Suppressor macrophage treated with lipopolysaccharide for 4 hours (primary cell): ENCODE measurements at places on chromosomes 5 and 9.

DNA sequence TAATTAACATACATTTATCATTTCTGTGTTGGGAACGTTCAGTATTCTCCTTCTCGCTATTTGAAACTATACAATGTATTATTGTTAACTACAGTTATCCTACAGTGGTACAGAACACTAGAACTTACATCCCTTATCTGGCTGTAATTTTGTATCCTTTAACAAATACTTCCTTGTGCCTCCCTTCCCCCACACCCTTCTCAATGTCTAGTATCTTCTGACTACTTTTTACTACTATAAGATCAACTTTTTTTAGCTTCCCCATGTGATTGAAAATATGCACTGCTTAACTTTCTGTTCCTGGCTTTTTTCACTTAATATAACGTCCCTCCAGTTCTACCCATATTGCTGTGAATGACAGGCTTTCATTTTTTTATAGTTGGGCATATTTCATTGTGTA is 253.5 kb downstream of the RAB3C start:
- DNase-seq = no peak

DNA sequence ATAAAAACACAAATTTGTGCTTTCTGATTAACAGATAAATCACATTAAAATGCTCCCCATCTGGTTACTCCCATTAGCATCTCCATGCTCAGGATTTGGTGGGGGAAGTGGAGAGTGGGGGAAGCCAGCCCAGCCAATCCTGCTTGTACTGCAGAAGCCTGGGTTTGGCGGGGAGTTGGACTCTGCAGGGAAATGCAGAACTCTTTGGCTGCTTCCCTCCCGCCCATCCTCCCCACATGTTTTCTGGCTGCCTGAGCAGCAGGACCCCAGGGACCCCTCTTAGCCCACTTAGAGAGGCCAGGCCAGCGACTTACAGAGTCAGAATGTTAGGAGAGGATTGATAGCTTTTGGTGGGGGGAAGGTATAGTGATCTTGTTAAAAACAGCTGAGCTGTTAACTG is 59.5 kb upstream of the FOXI1 start:
- no peak for DNase-seq

GRCh38 chr9:103364753-103365152 is 369.6 kb downstream of the CYLC2 start:
- DNase-seq = no peak

- DNase-seq = no peak
Measured at GRCh38 chr9:17349831-17350230, 215.0 kb downstream of the CNTLN start.

- DNase-seq = no peak
Measured at GRCh38 chr5:37787742-37788141, 52.1 kb downstream of the GDNF start.

- DNase-seq = no peak
Measured at GRCh38 chr5:108461628-108462367, 79.9 kb upstream of the FBXL17 start.
